ENCODE measurements at places on chromosomes 1 and 21. TPM values are rescaled to one million over a fixed set of nuclear protein-coding genes. Genes with fewer than 3 reads are reported as not detected.

DNA sequence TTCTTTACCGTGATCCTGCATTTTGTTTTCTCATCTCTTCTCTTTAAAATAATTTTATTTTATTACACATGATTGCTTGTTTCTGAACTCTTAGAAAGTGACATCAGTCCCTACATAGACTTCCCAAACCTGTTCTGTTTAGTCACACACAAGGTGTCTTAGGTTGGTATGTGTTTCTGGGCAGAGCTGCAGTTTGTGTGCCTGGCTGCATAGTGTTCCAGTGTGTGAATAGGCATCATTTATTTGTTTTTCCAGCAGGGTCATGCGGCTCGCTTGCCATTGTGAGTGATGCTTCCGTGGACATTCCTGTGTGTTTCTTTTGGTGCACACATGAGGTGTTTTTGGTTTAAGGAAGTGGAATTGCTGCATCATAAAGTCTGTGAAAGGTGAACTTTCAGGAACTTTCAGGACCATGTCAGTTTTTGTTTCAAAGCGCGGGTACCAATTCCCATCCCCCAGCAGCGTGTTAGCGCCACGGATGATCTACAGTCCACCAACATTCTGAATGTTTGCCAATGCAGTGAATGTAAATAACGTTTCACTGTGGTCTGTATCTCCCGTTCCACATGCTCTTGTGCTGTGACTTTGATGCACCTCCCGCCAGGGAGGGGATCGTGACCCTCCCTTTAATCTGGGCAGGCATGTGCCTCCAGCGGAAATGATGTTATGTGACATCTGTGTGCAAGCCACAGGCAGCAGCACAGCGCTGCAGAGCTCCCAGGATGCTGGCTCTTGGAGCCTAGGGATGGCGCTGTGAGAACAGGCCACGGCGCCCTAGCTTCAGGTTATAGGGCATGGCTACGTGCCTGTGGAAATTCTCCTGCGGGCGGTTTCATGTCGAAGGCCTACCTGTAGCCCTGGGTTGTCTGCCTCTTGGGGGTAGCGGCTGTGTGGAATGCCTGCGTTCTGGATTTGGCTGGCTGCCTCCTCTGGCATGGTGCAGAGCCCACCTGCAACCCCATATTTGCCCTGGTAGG, 144.6 kb upstream of the COL6A1 start:
- H3K4me3 ChIP-seq, result no peak overlapping the region
- H3K36me3 ChIP-seq, result peaks cover 11% of the 10 kb centered on the region
- no peak overlapping the region for H3K27ac ChIP-seq
- peaks cover 7% of the 10 kb centered on the region for H3K27me3 ChIP-seq
- H3K4me1 ChIP-seq, result peaks cover 12% of the 10 kb centered on the region
- no peak for DNase-seq

GRCh38 chr21:44955141-44955797, 15.4 kb downstream of the SLX9 start:
- peak overlapping the region; percentile 89 for H3K27ac ChIP-seq
- peak overlapping the region; percentile 60 for H3K4me3 ChIP-seq
- peaks cover 21% of the 10 kb centered on the region for H3K4me1 ChIP-seq
- H3K36me3 ChIP-seq, result no peaks in the 10 kb centered on the region
- peaks cover 9% of the 10 kb centered on the region for H3K27me3 ChIP-seq

- DNase-seq, result no peak
- H3K4me1 ChIP-seq, result peaks cover 1% of the 10 kb centered on the region
- no peak overlapping the region for H3K27ac ChIP-seq
- no peak overlapping the region for H3K4me3 ChIP-seq
- H3K36me3 ChIP-seq, result no peaks in the 10 kb centered on the region
- peaks cover 5% of the 10 kb centered on the region for H3K27me3 ChIP-seq
Observed at GRCh38 chr1:22133931-22134324, 9.0 kb downstream of the WNT4 start.

DNA sequence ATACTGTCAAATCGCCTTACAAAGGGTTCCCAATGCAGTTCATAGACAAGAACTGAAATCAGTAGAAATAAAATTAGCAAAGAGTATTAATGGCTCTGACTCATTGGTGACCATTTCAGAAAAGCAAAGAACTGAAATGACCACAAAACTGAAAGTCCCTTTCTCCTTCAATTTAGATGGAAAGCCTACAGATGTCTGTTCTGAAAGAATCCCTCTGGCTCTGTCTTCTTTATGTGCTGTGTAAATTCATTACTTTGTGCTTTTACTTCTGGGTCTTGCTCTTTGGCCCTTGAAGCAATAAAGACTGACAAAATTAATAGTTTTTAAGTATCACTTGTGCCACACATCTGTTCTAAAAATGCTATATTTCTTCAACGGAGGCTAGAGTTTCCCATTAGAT, 62.7 kb upstream of the GPR89A start:
- H3K4me3 ChIP-seq, result no peak overlapping the region
- DNase-seq, result no peak
- H3K4me1 ChIP-seq, result no peaks in the 10 kb centered on the region
- no peak overlapping the region for H3K27ac ChIP-seq
- H3K27me3 ChIP-seq, result no peaks in the 10 kb centered on the region
- no peaks in the 10 kb centered on the region for H3K36me3 ChIP-seq

DNA sequence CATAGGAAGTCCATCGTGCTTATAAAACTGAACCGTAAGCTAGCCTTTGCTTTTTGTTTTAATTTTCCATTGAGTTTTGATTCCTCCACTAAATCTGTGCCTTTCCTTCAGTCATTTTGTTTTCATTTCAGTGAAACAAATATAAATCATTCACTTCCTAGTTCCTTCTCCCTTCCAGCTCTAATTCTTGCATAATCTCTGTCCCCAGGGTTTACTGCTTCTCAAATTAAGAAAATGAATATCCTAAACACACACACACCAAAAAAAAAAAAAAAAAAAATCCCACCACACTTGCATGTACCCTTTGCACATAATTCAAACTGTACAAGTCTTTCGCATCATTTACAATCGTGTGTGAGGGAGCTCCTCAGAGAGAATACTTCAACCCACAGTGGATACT, 6.8 kb downstream of the KCNH1 start:
- H3K4me1 ChIP-seq, result peaks cover 6% of the 10 kb centered on the region
- peaks cover 3% of the 10 kb centered on the region for H3K27me3 ChIP-seq
- H3K36me3 ChIP-seq, result no peaks in the 10 kb centered on the region
- H3K27ac ChIP-seq, result no peak overlapping the region

SZT2 gene
- total RNA-seq, result 85.3 TPM

DNA sequence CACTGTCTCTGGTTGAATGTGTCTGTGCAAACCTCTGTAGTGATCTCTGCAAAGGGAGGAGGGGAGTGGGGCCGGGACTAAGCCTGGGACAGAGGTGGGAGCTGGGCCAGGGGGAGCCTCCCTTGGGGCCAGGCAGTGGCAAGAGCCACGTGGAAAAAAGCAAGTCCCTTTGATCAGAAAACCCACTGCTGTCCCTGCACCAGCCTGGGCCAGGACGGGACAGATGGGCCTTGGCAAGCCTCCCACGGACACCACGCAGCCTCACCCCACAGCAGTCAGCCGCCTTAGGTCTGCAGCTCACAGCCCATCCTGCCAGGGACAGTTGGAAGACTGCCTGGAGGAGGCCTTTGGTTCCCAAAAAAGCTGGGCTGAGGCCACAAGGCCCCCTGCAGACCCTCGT, 11.7 kb upstream of the TRAPPC10 start:
- no peaks in the 10 kb centered on the region for H3K4me1 ChIP-seq
- H3K4me3 ChIP-seq, result no peak overlapping the region
- H3K36me3 ChIP-seq, result no peaks in the 10 kb centered on the region

- no peak overlapping the region for H3K27ac ChIP-seq
- no peaks in the 10 kb centered on the region for H3K36me3 ChIP-seq
- no peak overlapping the region for H3K4me3 ChIP-seq
- DNase-seq, result no peak
Observed at GRCh38 chr1:202291001-202291400, 50.7 kb downstream of the UBE2T start.

DNA sequence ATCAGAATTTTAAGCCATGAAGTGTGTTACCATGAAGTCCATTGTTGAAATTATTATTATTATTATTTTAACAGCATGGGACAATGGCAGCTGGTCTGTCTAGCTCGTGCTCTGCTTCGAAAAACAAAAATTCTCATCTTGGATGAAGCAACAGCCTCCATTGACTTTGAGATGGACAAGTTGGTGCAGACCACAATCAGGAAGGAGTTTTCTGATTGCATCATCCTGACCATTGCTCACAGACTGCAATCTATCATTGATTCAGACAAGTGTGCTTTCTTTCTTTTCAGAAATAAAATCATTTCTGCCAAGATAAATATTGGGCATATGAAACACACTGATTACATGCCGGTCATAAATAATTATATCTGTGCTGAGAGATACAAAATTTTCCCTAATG, 21.0 kb downstream of the HSPA13 start:
- H3K36me3 ChIP-seq, result no peaks in the 10 kb centered on the region
- no peaks in the 10 kb centered on the region for H3K4me1 ChIP-seq
- no peak overlapping the region for H3K27ac ChIP-seq
- H3K4me3 ChIP-seq, result no peak overlapping the region

DNA sequence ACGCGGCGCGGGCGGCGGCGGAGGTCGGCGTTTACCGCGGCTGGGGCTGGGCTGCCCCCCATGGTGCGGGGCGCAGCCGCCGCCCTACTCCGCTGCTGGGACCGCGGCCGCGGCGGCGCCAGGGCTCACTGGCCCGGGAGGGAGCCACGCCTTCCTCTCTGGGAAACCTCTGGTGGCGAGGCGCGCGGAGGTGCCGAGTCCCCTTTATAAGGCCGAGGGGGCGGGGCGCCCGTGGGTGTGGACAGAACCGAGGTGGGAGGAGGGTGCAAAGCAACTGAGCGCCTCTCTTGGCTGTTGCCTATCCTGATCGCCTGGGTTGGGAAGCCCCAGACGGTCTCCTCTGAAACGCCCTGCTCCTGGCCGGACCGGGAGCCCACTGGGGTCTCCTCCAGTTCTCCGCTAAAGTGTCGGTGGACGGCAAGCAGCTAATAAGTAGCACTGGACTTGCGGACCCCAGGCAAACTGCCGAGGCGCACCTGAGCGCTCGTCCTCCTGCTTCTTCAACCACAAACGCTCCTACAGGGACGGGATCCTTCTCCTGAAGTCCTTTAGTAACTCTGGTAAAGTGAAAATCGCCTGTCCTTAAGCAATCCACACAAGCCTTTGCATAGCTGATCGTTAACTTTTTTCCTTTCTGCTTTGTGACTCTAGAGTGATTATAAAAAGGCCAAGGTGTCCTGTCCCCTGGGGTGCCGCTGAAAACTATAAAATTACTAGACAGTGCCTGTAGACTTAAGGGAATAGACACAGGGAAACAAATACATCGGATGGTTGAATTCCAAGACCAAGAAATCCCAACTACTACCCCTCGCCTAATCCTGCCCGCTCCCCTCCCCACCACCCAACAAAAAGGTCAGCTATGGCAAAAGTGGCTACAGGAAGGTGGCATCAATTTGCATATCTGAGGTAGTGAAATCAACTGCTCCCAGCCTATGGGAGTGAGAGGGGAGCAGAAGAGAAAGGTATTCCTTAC, at the start of gene PTGER3:
TSS of gene PTGER3 (minus strand) at position 182 of the 973 bp plus-strand sequence. CDS start 239 bp downstream, outside the sequence.
- peak within 1 kb of the TSS; percentile 87 for H3K4me3 ChIP-seq
- peak; percentile 68 for DNase-seq
- no peak within 1 kb of the TSS for H3K27ac ChIP-seq
- no peaks in the 10 kb centered on the region for H3K4me1 ChIP-seq
- H3K27me3 ChIP-seq, result peaks cover 12% of the 10 kb centered on the region

DNA sequence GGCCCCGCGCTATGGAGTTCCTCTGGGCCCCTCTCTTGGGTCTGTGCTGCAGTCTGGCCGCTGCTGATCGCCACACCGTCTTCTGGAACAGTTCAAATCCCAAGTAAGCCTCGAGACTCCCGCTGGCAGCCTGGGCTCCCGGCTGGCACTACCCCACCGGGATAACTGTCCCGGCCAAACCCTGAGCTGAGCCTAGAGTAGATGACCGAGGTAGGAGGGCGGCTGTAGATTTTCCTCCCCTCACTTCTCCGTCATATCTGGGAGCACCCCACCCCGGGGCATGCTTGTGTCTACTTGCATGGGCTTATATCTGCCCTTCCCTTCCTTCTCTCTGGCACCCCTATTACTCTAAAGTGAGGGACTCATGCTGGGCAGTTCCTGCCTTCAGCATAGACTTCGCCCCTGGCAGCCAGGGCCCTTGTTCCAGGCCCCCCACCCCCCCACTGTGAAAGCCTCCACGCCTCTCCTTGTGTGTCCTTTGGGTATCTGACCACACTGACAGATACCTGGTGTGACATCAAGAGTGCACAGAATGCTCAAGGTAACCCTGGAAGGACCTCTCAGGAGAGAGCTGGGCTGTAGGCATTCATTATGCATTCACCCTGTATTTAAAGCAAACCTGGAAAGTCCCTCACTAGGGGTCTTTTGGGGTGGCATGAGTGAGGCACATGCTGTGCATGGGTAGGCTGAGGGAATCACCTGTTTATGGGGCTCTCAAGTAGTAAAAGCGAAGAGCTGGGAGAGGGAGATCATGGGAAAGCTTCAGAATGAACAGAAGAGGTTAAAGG, 485 bp downstream of the EFNA1 start:
- no peaks in the 10 kb centered on the region for H3K36me3 ChIP-seq
- peak overlapping the region; percentile 22 for H3K27ac ChIP-seq
- peaks cover 26% of the 10 kb centered on the region for H3K27me3 ChIP-seq
- DNase-seq, result no peak
- H3K4me1 ChIP-seq, result peaks cover 23% of the 10 kb centered on the region

ERICH3 gene
- total RNA-seq, result 1.9 TPM

DNA sequence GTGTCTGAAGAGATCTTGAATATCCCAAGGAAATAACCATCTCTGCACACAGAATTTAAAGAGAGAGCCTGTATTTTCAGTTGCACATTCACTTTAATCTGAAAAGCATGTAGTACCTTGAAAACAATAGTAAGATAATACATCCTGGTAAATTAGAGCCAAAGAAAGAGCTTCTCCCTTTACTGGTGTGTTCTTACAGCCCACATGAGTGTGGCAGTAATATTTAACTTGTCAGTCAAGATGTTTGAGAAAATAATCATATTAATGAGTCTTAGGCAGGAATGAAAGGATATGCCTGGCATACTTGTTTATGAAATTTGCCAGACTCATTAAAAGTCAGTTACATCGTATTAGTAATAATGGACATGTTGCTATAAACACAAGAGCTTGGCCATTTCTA, 908.4 kb upstream of the ADGRL4 start:
- no peak for DNase-seq
- no peaks in the 10 kb centered on the region for H3K27me3 ChIP-seq
- no peaks in the 10 kb centered on the region for H3K4me1 ChIP-seq
- no peaks in the 10 kb centered on the region for H3K36me3 ChIP-seq

GRCh38 chr21:39083377-39084008, 99.8 kb downstream of the PSMG1 start:
- no peak overlapping the region for H3K27ac ChIP-seq
- H3K36me3 ChIP-seq, result peaks cover 1% of the 10 kb centered on the region
- no peak overlapping the region for H3K4me3 ChIP-seq
- no peak for DNase-seq

Measured in glutamatergic neuron (in vitro differentiated cells).